Endothelial cell of umbilical vein (primary cell): ENCODE measurements at places on chromosomes 2 and 18.
A peak's percentile ranks its signal among the peaks of the same experiment; 100 is the strongest.

DNA sequence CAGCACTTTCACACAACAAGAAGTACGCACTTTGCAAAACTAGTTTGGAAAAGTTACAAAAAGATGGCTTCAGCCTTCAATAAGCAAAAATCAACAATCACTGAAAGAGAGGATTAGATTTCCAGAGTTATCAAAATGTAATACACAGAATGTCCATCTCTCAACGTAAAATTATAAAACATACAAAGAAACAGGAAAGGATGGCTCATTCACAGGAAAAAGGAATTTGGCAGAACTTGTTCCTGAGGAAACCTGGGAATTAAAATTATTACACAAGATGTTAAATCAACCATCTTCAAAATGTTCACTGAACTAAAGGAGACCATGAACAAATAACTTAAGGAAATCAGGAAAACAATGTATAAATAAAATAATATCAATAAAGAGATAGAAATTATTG is 8.0 kb downstream of the C2orf92 start:
- peak; percentile 56 for DNase-seq

DNA sequence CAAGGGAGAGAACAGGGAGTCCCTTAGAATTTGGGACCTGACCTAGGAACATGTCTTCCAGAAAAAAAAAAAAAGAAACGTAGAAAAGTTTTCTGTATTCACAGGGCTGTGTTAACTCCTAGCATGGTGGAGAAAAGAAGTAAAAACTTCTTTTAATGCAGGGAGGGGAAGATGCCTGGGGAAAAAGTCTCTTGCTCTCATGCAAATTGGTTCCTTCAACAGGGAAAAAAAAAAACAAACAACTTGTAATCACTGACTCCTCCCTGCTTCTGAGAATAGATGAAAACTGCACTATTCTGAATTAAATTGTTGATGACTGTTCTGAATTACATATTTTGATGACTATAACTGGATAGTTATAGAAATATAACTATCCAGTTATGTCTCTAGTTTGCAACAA is 933.2 kb downstream of the TRIB2 start:
- DNase-seq, result no peak

DNA sequence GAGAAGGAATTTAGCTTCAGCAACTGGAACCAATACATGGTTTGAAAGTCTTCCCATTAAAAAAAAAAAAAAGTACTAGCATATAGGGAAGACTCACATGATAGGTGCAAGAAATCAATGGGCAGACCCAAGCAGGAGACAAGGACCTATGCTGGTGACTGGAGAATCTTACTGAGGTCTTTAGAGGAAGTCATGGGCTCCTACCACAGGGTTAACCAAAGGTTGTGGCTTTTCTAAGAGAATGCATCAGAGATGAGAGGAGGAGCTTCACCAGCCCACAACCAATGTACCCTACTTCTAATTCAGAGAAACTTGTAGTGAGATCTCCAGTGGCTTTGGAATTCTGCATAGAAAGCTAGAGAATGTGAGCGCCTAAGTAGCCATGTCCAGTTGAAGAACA is 207.4 kb downstream of the NCKAP5 start:
- no peak for DNase-seq

DNA sequence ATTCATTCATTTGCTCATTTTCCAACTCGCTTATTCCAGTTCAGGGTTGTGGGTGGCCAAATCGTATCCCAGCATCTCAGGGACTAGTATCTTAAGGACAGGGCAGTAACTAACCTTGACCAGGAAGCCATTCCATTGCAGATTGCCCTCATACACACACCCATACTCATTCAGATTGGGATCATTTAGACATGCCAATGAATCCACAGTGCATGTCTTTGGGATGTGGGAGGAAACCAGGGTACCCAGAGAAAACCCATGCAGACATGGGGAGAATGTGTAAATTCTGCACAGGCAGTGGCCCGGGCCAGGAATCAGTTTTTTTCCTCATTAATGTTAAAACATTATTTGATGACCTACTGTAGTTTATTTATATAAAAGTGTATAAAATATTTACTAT is 150.7 kb downstream of the USP34 start:
- DNase-seq, result no peak

DNA sequence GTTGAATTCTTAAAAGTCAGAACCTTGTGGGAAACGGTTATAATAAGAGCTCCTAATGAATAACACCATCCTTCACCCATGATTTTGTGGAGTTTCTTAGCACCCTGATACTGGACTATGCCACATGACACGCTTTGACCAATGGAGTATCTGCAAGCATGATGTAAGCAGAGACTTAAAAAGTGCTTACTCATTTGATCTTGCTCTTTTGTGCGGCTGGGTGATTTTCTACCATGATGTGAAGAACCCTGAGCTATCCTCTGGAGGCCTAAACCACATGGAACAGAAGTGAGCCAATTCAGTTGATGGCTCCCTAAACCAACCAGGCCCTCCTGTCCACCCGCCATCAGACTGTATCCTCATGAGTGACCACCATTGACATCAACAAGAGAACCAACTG is 70.9 kb downstream of the TCF4 start:
- no peak for DNase-seq
